ENCODE measurements at places on chromosomes 4 and X. TPM values are rescaled to one million over a fixed set of nuclear protein-coding genes. Genes with fewer than 3 reads are reported as not detected.

PRPS1 gene
- polyA plus RNA-seq, result 24.9 TPM

QDPR gene
- 13.7 TPM for polyA plus RNA-seq

MAGEA9B gene
- polyA plus RNA-seq, result 0.06 TPM

SLC10A4 gene
- polyA plus RNA-seq, result 0.20 TPM

SMAD1 gene
- 2.8 TPM for polyA plus RNA-seq

SASH3 gene
- 111 TPM for polyA plus RNA-seq

CXCL11 gene
- 0.96 TPM for polyA plus RNA-seq

HSD17B13 gene
- polyA plus RNA-seq, result 0.30 TPM

TMEM35A gene
- 0.23 TPM for polyA plus RNA-seq

SFRP2 gene
- 0.33 TPM for polyA plus RNA-seq

IGSF1 gene
- polyA plus RNA-seq, result 0.02 TPM

CSAG3 gene
- polyA plus RNA-seq, result 1.3 TPM

FSTL5 gene
- 0.02 TPM for polyA plus RNA-seq

SYNPO2 gene
- 4.2 TPM for polyA plus RNA-seq

ARX gene
- polyA plus RNA-seq, result not detected

MAGEA12 gene
- not detected for polyA plus RNA-seq

SRPX2 gene
- 3.7 TPM for polyA plus RNA-seq

SSX4 gene
- not detected for polyA plus RNA-seq

OTC gene
- polyA plus RNA-seq, result 0.05 TPM

IL3RA gene
- polyA plus RNA-seq, result 9.4 TPM

GPC3 gene
- polyA plus RNA-seq, result 1.5 TPM

MID2 gene
- polyA plus RNA-seq, result 0.72 TPM

POLN gene
- 1.5 TPM for polyA plus RNA-seq

MAGEB18 gene
- not detected for polyA plus RNA-seq

C4orf54 gene
- 0.02 TPM for polyA plus RNA-seq

OTUD5 gene
- 29.6 TPM for polyA plus RNA-seq
